AML-193 (cell line): ENCODE measurements at places on chromosomes 12 and 14.

DNA sequence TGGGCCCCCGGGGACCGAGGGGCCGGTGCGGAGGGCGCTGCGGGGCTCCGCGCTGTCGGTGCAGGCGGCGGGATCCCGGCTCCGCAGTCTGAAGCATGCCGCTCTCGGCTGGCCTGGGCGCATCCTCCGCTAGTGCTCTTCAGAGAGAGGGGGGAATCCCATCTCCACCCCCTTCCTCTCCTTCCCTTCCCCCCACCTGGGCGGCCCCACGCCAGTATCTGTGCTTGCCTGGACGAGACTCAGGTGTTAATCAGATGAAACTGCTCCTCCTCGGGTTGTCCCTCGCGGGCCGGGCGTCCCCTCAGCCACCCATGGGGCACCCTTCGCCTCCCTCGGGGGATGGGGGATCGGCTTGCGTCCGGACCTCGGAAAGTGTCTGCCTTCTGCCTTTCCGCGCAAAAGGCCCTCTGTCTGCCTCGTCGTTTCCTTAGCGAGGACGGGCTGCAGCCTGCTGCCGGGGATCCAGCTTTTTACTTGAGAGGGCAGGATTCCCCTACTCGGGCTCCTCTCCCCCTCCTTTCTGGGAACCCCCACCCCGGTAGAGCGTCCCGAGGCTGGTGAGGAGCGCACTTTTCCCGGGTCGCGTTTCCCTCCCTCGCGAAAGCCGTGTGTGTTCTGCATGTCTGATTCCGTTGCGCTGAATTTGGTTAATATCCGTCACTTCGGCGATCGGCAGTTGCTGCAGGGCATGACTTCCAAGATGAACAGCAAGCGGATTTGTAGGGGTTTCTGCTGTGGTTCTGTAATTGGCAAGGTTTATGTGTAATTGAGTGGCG, 1.1 kb downstream of the GPHN start:
- DNase-seq: no peak

- DNase-seq: no peak
These were observed 17.5 kb downstream of the ATG2B start for GRCh38 chr14:96345669-96346068.

DNA sequence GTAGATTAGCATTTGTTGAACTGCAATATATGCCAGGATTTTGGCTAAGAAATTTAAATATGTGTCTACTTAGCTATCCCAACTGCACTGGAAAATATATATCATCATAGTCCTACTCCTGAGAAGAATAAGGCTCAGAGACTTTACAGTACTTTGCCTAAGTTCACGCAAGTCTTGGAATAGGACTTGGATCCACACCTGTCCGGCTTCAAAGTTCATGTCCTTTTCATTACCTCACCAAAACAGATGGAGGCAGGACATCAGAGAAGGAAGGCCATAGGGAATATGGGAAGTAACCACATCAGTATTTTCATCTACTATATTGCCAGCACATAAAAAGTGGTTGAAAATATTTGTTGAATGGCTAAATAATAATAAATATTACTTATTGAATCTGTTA, 358.5 kb downstream of the PRKD1 start:
- DNase-seq: no peak

GRCh38 chr14:45373877-45374276, 120.9 kb upstream of the MIS18BP1 start:
- no peak for DNase-seq

DNA sequence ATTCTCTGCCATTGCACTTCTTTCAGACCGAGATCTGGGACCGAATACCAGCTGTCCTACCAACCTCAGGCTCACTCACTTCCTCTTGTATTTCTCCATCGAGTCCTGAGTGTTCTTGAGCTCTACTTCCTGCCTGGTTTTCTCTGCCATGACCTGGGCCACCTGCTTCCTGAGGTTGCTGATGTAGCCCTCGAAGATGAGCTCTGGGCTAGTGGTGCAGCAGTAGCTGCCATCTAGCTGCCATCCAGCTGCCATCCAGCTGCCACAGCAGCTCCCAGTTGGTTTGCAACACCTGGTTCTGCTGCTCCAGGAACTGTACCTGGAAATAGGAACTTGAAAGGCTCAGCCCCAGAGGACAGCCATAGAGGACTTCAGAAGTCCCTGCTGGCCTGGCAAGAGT, 15.0 kb upstream of the KRT73 start:
- DNase-seq: peak; percentile 65

DNA sequence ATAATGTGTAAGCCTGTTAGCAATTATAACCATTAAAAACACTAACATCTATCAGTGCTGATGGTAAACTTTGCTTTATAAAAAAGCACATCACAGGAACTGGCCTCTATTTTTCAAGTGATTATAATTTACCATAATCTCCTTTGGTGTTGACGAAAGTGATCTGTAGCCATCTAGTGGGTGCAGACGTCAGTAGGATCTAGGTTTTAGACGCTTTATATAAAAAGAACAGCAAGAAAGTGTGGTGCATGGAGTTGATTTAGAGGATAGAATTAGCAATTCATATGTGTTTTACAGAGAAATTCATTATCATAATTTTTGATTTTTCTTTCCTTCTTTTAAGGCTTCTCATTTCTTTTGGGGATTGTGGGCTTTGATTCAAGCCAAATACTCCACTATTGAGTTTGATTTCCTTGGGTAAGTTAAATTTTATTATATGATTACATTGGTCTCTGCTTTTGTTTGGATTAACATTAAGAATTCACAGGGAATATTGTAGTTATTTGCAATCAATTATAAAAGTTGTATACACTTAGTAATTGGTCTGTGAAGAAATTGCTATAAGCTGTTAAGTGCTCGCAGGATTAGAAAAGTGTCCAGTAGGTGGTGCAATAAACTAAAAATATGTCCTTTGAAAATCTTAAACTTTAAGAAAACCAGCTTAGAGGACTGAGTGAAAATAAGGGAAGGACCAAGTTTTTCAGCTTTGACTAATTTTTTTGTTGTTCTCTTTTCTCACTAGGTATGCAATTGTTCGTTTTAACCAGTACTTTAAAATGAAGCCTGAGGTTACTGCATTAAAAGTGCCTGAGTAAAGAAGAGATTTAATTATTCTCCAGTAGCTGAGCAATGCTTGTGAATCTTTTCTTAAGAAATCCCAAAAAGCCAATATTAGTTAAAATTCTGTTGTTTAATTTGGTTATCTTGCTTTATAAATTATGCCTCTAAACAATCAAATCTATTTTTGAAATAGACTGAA, 59.5 kb downstream of the ETNK1 start:
- DNase-seq: peak; percentile 66

GRCh38 chr12:68641138-68641537, 30.4 kb downstream of the RAP1B start:
- DNase-seq: no peak

DNA sequence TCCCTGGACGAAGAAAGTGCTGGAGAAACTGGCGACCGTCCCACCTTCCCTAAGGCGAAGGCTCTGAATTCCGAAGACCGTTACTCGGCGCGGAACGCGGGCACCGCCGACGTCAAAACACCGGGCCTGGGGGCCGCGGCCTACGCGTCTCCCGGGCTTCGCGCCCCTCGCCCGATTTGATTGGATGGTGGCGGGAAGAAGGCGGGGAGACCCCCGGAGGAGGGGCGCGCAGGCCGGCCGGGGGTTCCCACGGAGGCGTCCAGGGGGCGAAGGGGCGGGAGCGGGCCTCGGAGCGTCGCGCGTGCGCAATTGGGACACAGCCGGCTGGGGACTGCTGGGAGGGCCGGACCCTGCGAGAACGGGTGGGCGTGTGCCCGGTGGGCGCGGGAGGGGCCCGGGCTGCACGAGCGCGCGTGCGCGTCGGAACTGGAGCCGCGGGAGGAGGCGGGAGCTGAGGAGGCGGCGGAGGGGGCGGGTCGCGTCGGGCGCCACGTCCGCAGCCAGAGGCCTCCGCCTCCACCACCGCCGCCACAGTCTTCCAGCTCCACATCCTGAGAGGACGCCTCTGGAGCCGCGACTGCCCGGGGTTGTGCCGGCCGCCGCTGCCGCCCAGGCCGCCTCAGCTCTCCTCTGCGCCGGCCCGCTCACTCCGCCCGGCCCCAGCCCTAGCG, at the start of gene TMEM263:
TMEM263 (plus strand) TSS at position 531 of the 671 bp plus-strand sequence. CDS start 11,210 bp downstream, outside the sequence.
- DNase-seq: peak; percentile 74

- no peak for DNase-seq
These were observed 1.3 kb downstream of the MRPS35 start for GRCh38 chr12:27711967-27712366.

DNA sequence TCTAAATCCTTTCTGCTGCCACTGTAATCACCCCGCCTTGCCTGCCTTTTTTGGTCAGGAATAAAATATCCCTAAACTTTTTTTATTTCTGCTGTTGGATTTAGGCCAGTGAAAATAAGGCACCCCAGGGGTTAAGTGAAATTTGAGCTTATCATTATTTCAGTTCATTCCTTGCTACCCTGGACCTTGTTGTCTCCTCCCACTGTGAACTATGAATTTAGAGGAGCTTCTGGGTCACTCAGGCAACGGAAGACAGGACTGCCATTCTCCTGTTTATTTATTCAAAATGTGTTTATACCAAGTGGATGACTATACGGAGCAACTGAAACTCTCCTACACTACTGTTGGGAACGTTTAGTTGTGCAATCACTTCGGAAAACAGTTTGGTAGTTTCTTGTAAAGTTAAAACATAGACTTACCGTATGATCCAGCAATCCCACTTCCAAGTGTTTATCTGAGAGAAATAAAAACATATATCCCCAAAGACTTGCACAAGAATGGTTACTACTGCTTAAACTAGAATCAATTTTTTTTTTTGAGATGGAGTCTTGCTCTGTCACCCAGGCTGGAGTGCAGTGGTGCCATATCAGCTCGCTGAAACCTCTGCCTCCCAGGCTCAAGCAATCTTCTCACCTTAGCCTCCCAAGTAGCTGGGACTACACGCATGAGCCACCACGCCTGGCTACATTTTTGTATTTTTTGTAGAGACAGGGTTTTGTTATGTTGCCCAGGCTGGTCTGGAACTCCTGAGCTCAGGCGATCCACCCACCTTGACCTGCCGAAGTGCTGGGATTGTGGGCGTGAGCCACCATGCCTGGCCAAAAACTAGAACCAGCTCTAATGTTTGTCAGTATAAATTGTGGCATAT, 2.3 kb upstream of the TRAFD1 start:
- DNase-seq: no peak
